ENCODE measurements at places on chromosomes 4 and X.

- DNase-seq: no peak
Measured at GRCh38 chr4:36427696-36428095, 146.3 kb downstream of the DTHD1 start.

- DNase-seq: no peak
Measured at GRCh38 chrX:75107863-75108509, 48.1 kb downstream of the ABCB7 start.

DNA sequence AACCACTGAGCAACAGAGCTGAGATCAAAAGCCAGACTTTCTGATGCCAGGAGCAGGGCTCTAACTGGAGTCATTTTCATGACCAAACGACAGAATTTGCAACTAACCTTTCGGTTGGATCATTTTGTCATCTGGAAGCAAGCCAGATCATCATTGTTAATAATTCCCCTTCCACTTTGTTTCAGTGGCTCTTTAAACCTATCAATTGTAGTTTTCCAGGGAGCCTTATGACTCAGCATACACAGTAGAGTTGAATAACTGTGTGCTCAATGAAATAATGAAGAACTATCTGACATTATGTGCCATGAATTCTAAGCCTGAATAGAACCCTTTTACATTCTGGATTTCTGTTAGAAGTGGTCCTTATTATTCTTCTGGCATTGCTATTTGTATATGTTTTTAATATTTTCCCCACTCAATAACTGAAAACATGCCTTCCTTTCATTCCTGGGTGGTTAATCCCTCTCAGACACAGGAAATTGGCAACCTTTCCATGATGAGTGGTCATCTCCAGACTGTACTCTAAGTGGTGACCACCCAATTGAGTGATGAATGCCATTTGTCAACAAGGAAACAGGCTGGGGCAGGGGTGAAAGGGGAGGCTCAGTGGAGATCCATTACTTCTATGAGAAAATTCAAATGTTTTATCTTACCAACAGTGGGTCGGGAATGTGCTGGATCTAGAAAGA lies 431.8 kb downstream of the BCOR start:
- no peak for DNase-seq

DNA sequence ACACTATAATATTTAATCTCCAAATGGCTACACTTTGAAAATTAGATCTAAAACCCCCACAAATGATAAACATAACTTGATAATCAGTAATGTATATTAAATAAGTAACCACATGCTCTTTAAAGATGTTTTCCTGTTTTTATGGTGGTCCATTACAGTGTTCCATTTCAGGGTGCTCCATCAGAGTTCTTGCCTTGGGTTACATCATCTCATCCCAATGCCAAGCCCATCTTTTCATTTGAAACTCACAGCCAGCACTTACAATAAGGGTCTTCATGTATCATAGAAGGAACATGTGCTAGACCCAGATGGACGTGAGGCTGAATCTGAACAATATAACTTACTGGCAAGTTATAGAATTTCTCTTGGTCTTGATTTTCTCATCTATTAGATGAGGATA lies 10.5 kb upstream of the PAQR3 start:
- no peak for DNase-seq

DNA sequence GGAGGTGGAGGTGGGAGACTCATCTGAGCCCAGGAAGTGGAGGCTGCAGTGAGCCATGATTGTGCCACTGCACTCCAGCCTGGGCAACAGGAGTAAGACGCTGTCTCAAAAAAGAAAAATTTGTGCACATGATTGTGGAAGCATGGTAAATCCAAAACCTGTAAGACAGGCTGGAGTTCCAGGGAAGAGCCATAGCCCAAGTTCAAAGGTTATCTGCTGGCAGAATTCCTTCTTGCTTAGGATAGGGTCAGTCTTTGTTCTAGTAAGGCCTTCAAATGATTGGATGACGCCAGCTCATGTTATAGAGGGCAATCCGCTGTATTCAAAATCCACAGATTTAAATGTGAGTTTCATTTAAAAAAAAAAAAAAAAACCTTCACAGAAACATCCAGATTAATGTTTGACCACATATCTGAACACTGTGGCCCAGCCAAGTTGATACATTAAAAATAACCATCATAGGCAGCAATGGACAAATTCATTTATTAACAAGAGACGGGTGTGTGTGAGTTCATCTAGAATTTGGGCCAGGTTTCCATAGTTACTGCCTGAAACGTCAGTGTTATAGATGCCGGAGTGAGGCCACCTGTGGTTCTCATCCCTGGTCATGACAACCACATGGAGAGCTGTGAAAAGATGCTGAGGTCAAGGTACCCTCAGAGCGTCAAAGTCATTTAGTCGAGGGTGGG lies 35.2 kb upstream of the SLC2A9 start:
- no peak for DNase-seq

DNA sequence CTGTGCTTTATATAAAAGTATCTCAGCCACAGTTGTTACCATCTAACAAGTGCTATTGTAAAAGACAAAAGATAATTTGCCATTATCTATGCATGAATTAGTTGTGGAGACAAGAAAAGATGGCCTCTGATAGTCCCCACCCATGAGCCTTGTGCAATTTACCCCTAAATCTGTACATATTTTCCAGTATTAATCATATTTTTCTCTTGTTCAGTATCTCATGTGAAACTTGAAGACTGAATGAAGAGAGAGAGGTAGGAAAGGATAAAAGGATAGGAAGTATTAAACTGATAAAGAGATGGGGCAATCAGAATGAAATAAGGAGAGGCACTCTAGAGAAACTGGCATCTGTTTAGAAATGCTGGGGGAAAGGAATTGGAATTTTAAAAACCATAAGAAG lies 3.7 kb downstream of the MYOZ2 start:
- no peak for DNase-seq

- DNase-seq: no peak
Measured at GRCh38 chr4:73764513-73764912, 24.1 kb downstream of the CXCL8 start.

DNA sequence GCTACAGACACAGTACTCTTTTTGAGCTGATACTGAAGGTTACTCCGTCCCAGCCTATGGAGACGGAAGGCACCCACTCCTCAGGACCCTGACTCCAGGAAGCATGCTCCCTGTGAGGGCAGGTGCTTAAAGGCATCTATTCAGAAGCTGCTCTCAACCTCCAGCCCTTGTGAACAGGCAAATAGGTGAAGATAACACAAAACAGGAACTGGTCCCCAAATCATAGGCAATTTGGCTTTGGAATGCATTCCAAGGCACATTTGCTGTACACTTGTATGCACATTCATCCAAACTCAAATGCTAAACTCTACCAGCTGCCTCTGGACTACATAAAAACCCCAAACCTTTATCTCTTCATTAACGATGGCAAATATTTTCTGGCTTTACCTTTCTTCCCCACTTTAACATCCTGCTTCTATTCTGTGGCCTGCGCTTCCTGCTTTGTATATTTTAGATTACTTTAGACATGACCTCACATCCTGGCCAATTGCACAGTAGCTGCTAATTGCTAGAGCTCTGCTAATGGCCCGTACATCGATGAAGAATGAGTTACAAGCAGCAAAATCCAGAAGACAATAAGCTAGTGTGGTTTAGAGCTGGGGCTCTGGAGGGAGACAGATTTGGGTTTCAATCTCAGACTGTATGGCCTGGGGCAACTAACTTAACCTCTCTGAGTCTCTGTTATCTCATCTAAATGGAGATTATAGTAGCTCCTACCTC lies 3.2 kb downstream of the SEL1L3 start:
- DNase-seq: no peak

DNA sequence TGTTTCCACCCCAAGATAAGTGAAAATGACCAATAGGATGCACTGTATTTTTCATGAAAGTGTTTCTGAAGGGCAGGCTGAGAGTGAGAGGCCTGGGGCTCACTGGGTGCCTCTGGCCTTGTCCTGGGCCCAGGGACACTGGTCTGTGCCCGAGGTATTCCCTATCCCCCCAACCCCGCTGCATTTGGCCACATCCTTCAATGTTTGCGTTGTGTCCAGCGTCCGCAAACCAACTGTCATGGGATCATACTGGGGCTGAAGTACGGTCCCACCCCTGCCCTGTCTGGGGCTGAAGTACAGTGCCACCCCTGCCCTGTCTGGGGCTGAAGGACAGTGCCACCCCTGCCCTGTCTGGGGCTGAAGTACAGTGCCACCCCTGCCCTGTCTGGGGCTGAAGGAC lies 22.0 kb upstream of the MSANTD1 start:
- DNase-seq: no peak

DNA sequence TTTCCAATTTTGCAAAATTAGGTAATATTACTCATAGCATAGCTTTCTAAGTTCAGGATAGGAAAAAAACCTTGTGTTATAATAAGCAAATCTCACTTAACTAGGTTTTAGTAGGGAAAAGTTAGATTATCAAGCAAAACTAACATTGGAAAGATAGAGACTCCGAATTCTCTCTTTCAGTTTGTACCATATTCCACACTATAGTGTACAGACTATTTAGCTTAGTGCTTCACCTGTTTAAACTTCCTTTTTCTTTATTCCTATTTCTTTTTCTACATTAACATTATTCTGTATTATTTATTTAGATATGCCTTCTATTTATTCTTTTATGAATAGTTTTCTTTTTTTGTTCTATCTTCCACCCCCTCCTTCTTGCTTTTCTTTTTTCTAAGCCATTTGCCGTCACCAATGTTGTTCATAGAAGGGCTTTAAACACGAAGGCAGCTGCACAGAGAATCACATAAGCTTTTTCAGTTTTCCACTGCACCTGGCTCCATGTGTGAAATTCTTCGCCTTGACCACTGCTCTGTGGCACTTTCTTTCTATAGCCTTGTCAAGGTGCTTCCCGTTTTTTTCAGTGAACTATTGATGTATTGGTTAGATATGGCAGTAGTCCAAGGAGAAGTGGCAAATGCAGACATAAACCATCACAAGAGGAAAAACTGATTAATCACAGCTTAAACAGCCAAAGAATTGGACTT lies 8.5 kb downstream of the PCDH10 start:
- no peak for DNase-seq

GRCh38 chrX:138020941-138021340 lies 455.0 kb downstream of the ZIC3 start:
- no peak for DNase-seq

DNA sequence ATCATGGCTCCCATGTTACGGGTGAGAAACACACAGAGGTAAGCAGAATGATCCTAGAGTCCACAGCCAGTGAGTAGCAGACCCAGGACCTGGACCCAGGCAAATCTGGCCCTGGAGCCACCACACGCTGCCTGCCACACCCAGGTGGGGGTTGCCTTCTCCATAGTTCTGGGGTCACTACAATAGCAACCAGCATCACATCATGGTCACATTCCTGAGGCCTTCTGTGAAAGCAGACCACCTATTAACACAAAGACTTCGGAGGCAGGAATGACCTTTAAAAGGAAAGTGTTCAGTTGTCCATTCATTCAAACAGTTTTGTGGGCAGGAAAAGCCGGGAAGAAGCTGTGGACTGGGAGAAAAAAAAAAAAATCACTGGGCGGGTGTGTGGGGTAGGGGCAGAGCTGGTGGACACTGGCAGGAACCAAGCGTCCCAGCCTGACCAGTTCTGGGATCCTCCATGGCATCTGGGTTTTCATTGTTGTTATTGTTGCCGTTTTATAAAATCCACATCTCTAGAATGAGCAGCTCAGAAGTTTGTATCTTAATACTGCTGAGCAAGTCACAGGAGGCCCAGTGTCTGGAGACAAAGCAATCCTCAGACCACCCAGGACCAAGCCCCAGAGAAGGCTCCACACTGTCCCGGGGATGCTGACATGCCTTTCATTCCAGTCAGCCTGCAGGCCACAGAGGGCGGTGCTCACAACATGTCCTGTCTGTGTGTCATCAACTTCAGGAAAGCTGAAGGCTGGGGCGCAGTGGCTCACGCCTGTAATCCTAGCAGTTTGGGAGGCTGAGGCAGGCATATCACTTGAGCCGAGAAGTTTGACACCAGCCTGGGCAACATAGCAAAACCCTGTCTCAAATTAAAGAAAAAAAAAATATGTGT lies 67.0 kb downstream of the SEL1L3 start:
- no peak for DNase-seq

DNA sequence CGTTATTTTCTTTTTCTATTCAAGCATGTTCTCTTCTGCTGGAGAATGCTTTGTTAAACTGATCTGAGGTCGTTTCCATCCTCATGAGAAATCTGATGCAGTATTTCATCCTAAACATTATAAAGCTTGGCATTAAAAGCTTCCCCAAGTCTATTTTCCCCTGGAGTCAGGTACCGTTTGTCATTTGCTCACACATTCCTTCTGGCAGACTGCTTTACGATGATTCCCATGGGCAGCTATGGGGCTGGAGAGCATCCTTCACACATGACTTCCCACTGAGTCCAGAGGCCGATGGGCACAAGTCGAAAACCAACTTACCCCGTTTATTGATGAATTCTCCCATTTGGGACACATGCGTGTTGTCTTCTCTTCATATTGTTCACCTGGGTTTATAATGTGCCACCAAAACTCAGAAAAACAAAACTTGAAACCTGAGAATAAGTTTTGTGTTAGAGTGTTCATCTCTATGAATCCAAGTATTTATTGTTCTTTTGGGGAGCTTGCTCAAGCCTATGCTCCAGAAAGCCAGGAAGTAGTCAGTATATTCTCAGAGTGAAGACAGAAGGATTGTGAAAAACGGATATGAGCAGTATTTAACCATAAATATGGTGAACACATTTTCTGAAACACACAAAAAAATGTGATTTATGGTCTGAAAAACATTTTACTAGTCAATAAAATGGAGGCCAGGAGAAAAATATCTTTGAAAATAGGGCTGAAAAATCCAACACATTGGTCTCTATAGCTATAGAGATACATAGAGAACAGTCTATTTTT lies 298.8 kb upstream of the NOCT start:
- DNase-seq: no peak

GRCh38 chrX:13579661-13580060 lies 10.3 kb downstream of the EGFL6 start:
- DNase-seq: no peak

DNA sequence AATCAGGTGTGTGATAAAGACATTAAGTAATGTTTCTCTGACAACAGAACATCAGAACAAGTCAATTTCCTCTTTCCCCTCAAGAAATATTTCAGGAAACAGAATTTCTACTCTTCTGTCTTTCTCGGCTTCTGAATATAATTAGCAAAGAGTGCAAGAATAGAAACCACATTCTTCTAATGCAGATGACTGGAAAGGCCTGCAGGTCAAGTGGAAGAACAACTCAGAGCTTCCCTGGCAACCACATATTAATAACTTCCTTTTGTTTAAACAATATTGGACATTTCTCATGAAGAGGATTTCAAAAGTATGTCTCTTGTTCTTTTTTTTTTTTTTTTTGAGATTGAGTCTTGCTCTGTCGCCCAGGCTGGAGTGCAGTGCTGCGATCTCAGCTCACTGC lies 225.5 kb downstream of the PARM1 start:
- DNase-seq: no peak

DNA sequence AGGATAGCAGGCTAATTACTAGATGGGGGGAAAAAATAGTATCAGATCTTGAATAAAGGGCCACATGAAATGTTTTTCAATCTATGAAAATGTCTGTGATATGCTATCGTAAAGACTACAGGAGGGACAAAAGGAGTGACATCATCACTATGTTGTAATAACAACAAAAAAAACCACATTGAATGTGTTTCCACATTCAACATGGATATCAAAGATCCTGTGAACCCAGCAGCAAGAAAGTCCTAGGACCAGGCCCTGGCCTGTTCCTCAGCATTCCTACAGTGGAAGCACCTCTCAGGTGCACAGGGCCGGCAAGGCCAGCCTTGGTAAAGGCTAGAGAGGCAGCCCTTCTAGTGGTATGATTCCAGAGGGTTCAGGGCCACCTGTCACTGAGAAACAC lies 118.3 kb downstream of the RELL1 start:
- DNase-seq: no peak

GRCh38 chrX:119402588-119402987 lies 3.5 kb downstream of the SLC25A43 start:
- DNase-seq: no peak

Measured in activated T-cell treated with anti-CD3 and anti-CD28 coated beads for 1 hour (primary cell).